ENCODE measurements at places on chromosomes 7 and 10.

DNA sequence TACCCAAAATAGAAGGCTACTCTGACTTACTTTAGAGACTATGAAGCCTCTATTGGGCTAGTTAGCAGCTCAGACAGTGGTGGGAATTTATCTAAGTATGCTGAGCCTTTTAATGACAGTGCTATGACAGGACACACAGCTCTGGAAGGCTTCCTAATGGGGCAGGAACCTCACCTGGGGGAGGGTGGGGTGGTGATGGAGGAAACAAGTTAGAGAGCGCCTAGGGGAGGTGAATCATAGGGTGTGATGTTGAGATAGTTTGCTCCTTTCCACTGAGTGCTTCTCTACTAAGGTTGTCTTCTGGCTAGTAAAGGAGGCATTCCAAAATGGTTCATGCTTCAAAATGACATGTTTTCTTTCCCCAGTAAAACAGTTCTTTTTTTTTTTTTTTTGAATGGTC lies 42.1 kb downstream of the PPP1R9A start:
- DNase-seq = no peak

DNA sequence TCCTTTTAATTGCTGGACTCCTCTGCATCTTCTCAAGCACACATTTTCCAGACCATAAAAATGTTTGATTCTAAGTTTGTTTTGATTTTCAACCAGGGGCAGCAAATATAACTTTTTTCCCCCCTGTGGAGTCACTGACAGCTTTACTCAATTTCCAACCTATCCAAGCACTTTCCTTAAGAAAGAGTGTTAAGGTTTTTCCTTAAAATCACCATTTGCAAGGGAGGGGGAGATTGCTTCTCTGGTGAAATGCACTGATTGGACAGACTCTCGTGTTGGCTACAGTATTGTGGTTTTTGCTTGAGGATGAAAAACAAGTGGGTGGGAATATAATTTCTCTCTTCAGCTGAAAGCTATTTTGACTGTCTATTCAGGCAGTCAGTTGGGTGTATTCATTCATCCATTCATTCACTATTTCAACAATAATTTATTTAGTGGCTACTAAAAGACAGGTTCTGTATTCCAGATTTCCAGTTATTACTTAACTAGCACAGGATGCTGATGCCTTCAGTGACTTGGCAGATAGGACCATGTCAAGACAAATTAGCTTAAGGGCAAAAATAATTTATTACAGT lies 146.3 kb downstream of the BAMBI start:
- no peak for DNase-seq

GRCh38 chr7:16881844-16882243 lies at the start of gene AGR3:
AGR3 (minus strand) TSS chr7:16881983; CDS start chr7:16878618, 3,365 bp downstream.
- DNase-seq = peak; percentile 51

GRCh38 chr7:42385912-42386311 lies 148.9 kb upstream of the GLI3 start:
- DNase-seq = no peak

GRCh38 chr7:14505906-14506305 lies 396.6 kb downstream of the DGKB start:
- no peak for DNase-seq

DNA sequence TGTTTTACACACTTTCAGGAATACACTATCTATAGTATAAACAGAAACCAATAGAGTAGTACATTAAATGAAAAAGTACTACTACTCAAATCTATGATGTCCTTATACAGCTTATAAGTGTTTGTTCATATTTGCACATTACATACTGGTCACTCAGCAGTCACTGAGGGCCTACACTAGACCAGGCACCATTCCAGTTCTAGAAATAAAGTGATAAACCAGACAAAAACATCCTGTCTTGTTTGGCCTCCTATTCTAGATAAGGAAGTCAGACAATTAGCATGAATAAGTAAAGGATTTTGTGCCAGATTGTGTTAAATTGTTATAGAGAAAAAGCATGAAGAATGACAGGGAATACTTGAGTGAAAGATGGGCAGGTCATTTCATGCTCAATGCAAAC lies 219.0 kb downstream of the CRPPA start:
- no peak for DNase-seq

DNA sequence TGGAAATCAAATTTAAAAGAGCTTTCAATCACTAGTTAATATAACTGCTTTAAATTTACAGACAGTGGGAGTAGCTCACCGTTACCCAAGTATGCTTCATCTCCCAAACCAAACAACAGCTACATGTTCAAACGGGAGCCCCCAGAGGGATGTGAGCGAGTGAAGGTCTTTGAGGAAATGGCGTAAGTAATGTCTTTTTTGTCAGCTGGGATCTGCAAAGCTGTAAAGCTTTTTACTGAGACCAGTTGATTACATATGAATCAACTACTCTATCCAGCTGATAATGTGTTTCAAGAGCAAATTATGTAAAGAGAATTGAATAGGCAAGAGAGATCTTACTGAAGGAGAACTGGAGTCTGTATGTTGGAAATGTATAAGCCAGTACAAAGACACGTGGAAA lies 116.2 kb downstream of the GLCCI1 start:
- DNase-seq = no peak

DNA sequence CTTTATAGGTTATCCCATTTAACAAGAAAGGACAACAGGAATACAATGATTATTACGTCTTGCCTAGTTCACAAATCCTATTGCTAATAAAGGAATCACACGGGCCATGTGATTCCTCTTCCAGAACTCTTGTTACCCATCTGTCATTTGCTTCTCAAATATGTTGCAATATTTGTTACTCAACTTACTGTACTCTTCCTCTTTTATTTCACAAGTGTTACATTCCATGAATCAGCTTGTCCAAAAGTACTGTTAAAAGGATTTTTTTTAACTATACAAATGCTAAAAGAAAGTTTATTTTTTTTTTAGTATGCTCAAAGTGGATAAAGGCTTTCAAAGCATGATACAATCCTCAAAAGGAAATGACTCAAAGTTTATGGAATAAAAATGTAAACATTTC lies 3.9 kb upstream of the CD36 start:
- DNase-seq = no peak

DNA sequence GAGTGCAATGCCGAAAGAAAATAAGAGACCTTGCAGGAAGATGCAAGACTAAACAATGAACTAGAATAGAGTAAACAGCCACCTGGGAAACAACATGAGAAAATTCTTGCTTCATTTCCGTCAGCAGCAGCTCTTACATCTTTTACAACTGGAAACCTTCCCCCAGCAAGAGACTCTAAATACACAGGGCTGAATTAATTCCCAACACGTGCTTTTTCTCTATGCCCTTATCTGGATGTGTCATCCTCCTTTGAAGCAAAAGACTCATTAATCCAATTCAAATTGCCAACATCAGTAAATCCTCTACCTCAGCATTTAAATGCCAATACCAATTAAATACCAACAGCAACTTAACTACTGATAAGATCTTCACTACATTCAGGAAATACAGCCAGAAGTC lies 99.0 kb upstream of the PDE1C start:
- DNase-seq = no peak

GRCh38 chr7:13920053-13920697 lies 69.3 kb downstream of the ETV1 start:
- DNase-seq = peak; percentile 89

DNA sequence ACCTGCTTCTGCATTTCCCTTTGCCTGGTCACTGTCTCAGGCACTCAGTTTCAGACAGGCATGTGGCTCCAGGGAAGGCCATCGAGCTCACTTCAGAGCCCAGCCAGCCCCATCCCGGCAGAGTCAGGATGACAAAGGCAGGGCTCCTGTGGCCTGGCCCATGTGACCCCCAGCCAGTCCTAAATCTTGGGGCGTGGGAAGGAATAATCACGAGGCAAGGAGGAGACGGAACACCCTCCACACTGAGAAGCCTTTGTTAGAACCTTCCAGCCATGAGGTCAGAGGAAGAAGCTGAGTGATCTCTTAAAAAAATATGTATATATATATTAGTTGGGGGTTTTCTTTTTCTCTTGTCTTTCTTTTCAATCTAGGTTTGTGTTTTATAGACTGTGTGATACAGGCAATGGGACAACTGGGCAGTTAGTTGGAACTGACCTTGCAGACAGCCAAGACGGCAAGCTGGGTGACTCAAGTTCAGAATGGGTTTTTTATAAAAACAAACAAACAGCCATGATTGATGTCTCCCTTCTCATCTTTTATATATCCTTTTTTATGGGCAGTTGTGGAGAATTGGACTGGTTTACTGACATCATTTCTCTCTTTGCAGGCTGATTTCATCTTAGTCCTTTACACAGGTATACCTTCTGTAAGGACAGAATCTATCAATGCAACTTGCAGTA lies 60.8 kb downstream of the CHN2 start:
- no peak for DNase-seq

GRCh38 chr7:16982640-16983350 lies 101.0 kb upstream of the AGR3 start:
- DNase-seq = peak; percentile 52

- DNase-seq = peak; percentile 53
These were observed 7.9 kb downstream of the ZNF22 start for GRCh38 chr10:45008524-45009161.

- no peak for DNase-seq
These were observed 323.8 kb downstream of the DPP6 start for GRCh38 chr7:154375956-154376355.

DNA sequence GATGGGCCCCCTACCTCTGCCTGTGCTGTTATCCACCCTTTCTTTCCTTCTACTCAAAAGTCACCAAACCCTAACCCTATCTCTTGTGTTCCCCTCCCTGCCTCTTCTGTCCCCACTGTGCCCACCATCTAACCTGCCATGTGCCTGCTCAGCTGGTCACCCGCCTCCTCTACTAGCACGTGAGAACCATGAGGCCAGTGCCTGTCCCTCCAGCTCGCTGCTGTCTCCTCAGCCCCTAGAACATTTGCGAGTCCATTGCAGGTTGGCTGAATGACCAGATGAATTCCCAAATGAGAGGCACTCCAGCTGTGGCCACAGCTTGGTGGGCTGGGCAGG lies 129.0 kb downstream of the ARHGAP22 start:
- no peak for DNase-seq

DNA sequence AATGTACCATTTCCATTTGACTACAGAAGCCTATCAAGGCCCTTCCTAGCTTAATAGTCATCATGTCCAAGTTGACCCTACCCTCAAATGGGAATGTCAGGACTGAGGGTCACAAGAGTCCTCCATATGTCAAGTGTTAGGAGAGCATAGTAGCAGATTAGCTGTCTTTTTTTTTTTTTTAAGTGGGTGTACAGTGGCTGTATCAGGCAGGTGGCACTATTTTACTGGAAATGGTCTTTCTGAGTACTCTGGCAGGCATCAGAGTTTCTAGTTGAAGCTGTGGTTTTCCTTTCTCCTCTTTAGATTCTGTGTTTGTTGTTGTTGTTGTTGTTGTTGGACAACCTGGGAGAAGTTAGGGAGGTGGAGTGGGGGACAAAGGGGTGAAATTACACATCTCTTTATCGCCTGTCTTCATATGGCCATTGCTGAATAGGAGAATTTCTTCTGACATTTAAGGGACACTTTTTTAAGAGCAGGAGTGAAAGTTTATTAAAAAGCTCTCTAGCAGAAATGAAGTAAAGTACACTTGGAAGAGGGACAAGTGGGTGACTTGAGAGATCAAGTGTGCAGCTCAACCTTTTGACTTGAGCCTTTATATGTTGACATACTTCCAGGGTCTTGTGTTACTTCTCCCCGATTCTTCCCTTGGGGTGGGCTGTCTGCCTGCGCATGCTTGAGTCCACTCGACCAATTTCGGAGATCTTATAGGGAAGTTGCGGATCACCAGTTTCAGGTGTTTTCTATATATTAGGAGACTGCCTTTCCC lies 104.1 kb upstream of the FOXP2 start:
- no peak for DNase-seq

- no peak for DNase-seq
These were observed 61.1 kb downstream of the NPTX2 start for GRCh38 chr7:98678215-98678614.

GRCh38 chr10:62029401-62029800 lies 127.9 kb downstream of the ARID5B start:
- DNase-seq = no peak

DNA sequence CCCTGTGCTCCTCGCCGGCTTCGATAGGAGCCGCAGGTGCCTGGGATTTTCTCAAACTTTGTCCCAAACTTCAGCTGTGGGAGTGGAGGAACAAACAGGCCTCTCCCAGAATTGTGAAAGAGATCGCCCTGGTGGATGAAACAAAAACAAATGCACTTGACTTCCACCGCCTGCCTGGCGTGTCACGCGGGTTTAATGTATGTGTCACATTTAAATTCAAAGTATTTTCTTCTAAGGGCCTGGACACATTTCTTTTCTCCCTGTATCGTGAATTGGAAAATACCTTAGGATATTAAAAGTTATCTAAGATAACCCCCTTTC lies 694 bp upstream of the WASL start:
- DNase-seq = no peak

- DNase-seq = no peak
These were observed 579.4 kb downstream of the GATA3 start for GRCh38 chr10:8633909-8634308.

DNA sequence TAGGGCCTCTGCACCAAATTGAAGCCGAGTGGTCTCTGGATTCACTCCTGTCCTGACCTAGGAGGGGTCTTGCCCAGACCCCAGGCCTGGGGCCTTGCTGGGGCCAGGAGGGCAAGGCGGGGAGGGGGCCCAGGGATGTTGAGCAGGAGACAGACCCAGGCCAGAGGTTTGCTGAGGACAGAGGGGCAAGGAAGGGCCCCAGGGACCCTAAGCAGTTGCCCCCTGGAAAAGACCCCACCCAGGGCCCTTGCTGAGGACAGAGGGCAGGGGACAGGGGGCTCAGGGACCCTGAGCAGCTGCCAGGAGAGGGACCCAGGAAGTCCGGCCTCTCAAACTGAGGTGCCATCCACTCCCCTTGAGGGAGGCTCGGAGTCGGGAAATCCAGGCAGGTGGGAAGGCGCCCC lies 32.7 kb downstream of the FOXL3 start:
- no peak for DNase-seq

DNA sequence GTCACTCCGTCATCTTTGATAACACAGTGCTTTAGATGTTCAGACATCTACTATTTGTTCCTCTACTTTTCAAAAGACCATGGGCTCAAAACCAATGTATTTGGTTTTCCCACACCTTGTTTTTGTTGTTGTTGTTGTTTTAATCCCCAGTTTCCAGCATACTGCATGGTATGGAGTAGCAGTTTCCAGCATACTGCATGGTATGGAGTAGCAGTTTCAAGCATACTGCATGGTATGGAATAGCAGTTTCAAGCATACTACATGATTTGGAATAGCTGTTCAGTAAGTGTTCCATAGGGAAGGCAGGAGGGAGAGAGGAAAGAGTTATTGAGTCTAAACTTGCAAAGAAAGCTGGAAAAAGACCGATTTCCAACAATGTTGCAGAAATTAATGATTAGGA lies 314.3 kb upstream of the PRKCQ start:
- DNase-seq = no peak

DNA sequence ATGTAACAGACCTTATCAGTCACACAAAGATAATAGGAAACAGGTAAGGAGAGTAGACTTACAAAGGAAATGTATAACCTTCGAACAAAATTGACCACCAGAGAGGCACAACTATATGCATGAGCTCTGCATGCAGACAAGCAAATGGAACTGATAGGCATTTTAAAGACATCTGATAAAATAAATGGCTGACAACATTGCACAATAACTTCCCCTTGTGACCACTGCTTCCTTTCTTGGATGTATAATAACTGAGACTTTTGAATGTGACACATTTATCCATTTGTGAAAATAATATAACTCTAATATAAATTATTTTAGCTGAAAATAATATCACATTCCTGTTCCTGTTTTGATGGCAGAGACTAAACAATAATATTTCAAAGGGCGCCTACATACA lies 654.2 kb upstream of the STEAP1 start:
- no peak for DNase-seq
